Fibroblast of lung (primary cell): ENCODE measurements at places on chromosomes 5 and 9. TPM values are rescaled to one million over a fixed set of nuclear protein-coding genes. Genes with fewer than 3 reads are reported as not detected.
A peak's percentile ranks its signal among the peaks of the same experiment; 100 is the strongest.

SLC6A19 gene
- not detected in 2 replicates for total RNA-seq

CCDC192 gene
- not detected in 2 replicates for total RNA-seq

FAM151B gene
- total RNA-seq, result 3.9 and 4.8 TPM in 2 replicates

PCA3 gene
- not detected in 2 replicates for total RNA-seq

GRCh38 chr9:15606643-15607472 lies 54.0 kb downstream of the CCDC171 start:
- H3K36me3 ChIP-seq, result no peaks in the 10 kb centered on the region
- H3K27ac ChIP-seq, result no peak overlapping the region
- H3K4me1 ChIP-seq, result no peaks in the 10 kb centered on the region
- H3K27me3 ChIP-seq, result no peaks in the 10 kb centered on the region
- no peak overlapping the region for H3K4me3 ChIP-seq

DNA sequence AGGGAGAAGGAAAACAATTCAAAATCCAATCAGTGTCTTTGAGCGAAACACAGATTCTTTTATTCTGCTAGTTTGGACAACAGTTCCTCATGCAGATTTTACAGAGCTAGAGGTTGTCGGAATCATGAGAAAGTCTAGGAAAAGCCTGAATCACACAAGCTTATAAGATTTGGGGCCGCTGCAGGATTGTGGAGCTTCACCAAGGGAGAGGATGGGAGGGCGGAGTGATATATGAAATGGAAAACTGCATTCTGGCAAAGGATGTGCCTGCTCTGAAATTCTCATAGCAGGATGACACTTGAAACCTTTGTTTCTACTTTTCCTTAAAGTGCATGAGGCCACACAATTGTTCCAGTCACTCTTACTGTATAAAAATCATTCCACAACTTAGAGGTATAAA lies 134.3 kb downstream of the OR2K2 start:
- H3K27ac ChIP-seq, result no peak overlapping the region
- H3K4me3 ChIP-seq, result no peak overlapping the region
- H3K27me3 ChIP-seq, result peaks cover 2% of the 10 kb centered on the region
- no peaks in the 10 kb centered on the region for H3K4me1 ChIP-seq

GRCh38 chr5:159912033-159912800 lies 4.1 kb upstream of the ADRA1B start:
- H3K27ac ChIP-seq, result no peak overlapping the region
- H3K27me3 ChIP-seq, result peaks cover 2% of the 10 kb centered on the region
- no peak overlapping the region for H3K4me3 ChIP-seq
- H3K36me3 ChIP-seq, result no peaks in the 10 kb centered on the region

DNA sequence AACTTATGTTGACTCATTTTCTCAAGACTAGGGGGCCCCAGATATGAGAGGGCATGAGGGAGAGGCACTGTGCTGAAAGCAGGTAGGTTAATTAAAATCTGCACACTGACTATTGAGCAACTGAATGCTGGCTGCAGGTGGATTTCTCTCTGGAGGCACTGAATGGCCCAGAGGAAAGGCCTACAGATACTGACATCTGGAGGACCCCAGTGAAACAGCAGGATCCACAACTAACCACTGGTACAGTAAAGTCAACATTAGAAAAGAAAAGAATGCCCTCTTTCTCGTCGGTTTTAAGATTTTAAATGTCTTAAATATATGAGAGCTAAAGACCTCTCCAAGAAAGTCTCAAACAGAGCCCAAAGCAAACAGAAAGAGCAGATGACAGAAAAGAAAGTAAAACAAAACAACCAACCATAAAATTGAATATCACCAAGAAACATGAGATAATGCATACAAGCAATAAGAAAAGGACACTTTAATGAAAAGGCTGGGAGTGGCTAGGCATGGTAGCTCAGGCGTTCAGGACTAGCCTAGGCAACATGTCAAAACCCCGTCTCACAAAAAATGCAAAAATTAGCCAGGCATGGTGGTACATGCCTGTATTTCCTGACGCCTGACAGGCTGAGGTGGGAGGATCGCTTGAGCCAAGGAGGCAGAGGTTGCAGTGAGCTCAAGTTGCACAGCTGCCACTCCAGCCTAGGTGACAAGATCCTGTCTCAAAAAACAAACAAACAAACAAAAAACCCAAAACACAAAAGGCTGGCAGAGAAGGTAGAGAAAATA lies 43.3 kb downstream of the PUM3 start:
- peak; percentile 25 for DNase-seq
- no peaks in the 10 kb centered on the region for H3K27me3 ChIP-seq
- H3K4me3 ChIP-seq, result no peak overlapping the region
- H3K36me3 ChIP-seq, result peaks cover 8% of the 10 kb centered on the region
- H3K4me1 ChIP-seq, result peaks cover 2% of the 10 kb centered on the region

DNA sequence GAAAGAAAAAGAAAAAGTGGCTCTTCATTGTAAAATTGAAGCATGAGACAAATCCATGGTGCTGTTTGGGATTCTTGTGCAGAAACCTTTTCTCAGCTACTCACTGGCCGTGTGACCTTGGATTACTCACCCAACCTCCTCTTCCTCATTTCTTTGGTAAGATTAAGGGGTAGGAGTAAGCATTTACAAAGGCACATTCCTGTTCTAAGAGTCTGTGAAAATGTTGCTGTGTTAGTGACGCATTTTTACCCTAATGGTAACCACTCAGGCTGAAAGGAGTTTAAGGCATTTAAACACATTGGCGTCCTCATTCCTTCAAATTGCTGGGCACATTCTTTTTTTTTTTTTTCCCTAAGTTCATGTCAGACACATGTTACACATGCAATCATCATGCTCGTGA lies 4.3 kb downstream of the RAI14 start:
- peaks cover 6% of the 10 kb centered on the region for H3K36me3 ChIP-seq
- peak; percentile 90 for DNase-seq
- no peaks in the 10 kb centered on the region for H3K27me3 ChIP-seq
- H3K27ac ChIP-seq, result peak overlapping the region; percentile 65
- H3K4me1 ChIP-seq, result peaks cover 13% of the 10 kb centered on the region
- H3K4me3 ChIP-seq, result no peak overlapping the region

DNA sequence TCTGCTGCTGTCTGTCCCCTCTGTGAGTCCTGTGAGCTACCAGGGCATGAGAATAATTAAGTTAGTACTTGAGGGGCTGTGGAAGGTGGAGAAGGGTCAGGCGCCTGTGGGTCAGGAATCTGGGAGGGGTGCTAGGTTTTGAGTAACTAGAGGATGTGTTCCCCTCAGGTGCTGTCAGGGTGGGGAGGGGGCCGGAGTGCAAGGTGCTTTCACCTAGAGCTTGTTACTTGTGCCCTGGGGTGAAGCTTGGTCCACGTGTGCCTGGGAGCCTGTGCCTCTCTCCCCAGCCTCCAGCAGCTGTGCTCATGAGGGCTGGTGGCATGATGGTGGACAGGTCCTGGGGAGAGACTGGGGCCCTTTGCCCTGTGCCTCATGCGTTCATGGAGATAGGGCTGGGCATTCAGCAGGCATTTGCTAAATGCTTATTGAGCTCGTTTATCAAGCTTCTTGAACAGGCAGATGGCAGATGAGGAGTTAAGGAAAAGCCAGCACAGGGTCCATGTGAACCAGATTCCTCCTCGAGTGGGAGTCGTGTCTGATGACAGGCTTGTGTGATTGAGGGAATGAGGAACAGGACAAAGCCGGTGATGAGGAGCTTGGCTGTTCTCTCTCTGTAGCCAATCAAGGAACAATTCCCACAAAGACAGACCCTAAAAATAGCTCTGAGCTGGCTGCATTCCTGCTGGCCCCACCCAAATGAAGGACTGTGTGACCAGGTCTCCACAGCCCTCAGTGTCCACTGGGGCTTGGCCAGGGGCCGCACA lies 40.9 kb downstream of the CACNA1B start:
- DNase-seq, result no peak
- no peaks in the 10 kb centered on the region for H3K36me3 ChIP-seq
- no peaks in the 10 kb centered on the region for H3K4me1 ChIP-seq
- no peak overlapping the region for H3K27ac ChIP-seq
- no peaks in the 10 kb centered on the region for H3K27me3 ChIP-seq

GRCh38 chr5:168347368-168348083 lies 56.1 kb downstream of the WWC1 start:
- no peaks in the 10 kb centered on the region for H3K27me3 ChIP-seq
- H3K27ac ChIP-seq, result no peak overlapping the region
- no peak overlapping the region for H3K4me3 ChIP-seq
- no peaks in the 10 kb centered on the region for H3K36me3 ChIP-seq
- DNase-seq, result no peak
- no peaks in the 10 kb centered on the region for H3K4me1 ChIP-seq

- no peaks in the 10 kb centered on the region for H3K4me1 ChIP-seq
- no peak for DNase-seq
- no peaks in the 10 kb centered on the region for H3K27me3 ChIP-seq
- H3K27ac ChIP-seq, result no peak overlapping the region
- no peak overlapping the region for H3K4me3 ChIP-seq
These were observed 18.4 kb upstream of the CDKN2AIPNL start for GRCh38 chr5:134430001-134430569.

GRCh38 chr5:134813407-134813806 lies 32.4 kb upstream of the C5orf24 start:
- H3K27me3 ChIP-seq, result no peaks in the 10 kb centered on the region
- H3K4me1 ChIP-seq, result no peaks in the 10 kb centered on the region
- H3K36me3 ChIP-seq, result peaks cover 4% of the 10 kb centered on the region
- DNase-seq, result no peak

DNA sequence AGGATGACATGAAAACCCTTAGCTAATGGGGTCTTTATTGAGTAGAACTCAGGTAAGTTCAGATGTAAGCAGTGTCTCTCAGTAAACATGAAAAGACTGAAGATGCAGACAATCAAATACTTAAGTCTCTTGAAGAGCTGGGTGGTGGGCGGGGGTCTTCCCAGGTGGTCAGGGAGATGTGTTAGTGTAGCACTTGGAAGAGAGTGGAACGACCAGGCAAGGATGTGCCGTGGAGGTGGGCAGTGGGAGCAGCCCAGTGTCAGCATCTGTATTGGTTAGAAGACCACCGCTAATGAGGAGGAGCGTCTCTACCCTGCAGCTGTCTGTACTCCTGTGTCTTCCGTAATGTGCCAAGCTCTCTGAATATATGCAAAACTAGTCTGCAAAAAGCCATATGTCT lies 4.4 kb downstream of the S1PR3 start:
- no peak overlapping the region for H3K4me3 ChIP-seq
- no peaks in the 10 kb centered on the region for H3K27me3 ChIP-seq
- DNase-seq, result no peak
- H3K4me1 ChIP-seq, result peaks cover 22% of the 10 kb centered on the region
- peaks cover 1% of the 10 kb centered on the region for H3K36me3 ChIP-seq
- no peak overlapping the region for H3K27ac ChIP-seq

- no peak overlapping the region for H3K4me3 ChIP-seq
- DNase-seq, result peak; percentile 67
These were observed 78.9 kb upstream of the PAPPA start for GRCh38 chr9:116074658-116075057.

DNA sequence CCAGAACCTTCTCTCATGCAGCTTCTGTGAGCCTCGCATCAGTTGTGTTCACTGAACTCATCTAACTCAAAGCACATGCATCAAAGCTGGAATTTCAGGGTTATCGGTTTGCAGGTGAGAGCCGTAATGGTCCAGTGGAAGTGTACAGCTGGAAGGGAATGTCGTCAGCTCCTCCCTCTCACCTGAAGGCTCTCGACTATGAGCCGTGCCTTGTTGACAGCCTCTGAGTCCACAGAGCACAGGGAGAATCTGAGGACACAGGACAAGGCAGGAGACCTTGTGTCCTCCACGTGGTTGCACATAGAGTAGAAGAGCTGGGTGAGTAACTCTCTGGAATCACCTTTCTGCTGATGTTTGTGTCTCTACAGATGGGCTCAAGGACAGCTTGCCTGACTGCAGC lies 38.8 kb downstream of the PROP1 start:
- no peaks in the 10 kb centered on the region for H3K36me3 ChIP-seq
- DNase-seq, result no peak
- H3K4me3 ChIP-seq, result no peak overlapping the region
- H3K4me1 ChIP-seq, result no peaks in the 10 kb centered on the region
- no peak overlapping the region for H3K27ac ChIP-seq

GRCh38 chr5:65068410-65068809 lies 299.7 kb downstream of the CWC27 start:
- H3K4me3 ChIP-seq, result no peak overlapping the region
- no peak overlapping the region for H3K27ac ChIP-seq
- no peaks in the 10 kb centered on the region for H3K36me3 ChIP-seq
- no peaks in the 10 kb centered on the region for H3K4me1 ChIP-seq

DNA sequence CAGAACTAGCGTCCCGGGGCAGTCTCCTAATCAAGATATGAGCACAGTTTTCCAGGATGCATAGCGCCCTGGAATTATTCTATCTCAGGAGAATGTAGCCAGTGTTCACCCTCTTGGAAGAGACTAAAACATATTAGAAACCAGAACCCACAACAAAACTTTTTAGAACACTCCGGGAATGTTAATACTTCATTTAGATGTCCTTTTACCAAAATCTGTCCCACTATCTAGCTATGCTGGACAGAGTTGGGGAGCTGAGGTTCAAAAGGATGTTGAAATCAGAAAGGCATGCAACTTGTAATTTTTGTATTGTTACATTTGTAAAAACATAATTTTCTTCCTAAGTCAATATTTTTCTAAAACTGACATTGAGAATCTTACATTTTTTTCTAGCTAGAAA lies 386.5 kb upstream of the RFX3 start:
- no peak overlapping the region for H3K27ac ChIP-seq
- DNase-seq, result no peak
- no peaks in the 10 kb centered on the region for H3K36me3 ChIP-seq
- H3K4me3 ChIP-seq, result no peak overlapping the region
- H3K27me3 ChIP-seq, result no peaks in the 10 kb centered on the region

DNA sequence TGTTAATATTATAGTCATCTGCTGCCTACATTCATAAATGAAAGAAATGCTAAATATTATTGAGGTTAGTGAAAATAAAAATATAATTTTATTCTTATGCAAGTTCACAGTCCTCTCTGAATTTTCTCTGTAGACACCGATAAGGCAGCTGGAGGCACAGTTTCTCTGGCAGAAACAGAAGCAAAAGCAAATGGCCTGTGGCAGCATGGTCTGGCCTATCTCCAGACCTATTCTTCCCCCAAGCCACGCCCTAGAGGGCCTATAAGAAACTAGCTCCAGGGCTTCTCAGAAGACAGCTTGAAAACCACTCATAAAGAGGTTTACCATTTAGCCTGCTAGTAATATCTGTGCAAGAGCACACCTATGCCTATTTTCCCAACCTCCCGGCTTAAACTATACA lies 28.4 kb downstream of the MRPS27 start:
- H3K27ac ChIP-seq, result no peak overlapping the region

- DNase-seq, result no peak
- no peak overlapping the region for H3K4me3 ChIP-seq
- H3K27ac ChIP-seq, result no peak overlapping the region
- peaks cover 2% of the 10 kb centered on the region for H3K4me1 ChIP-seq
- H3K36me3 ChIP-seq, result no peaks in the 10 kb centered on the region
These were observed 30.9 kb upstream of the OR2K2 start for GRCh38 chr9:111360881-111361280.

- H3K4me3 ChIP-seq, result no peak overlapping the region
- H3K27ac ChIP-seq, result no peak overlapping the region
- no peak for DNase-seq
- H3K36me3 ChIP-seq, result no peaks in the 10 kb centered on the region
- H3K4me1 ChIP-seq, result peaks cover 1% of the 10 kb centered on the region
These were observed 6.7 kb downstream of the FAF2 start for GRCh38 chr5:176454724-176455394.
